GM12891 (cell line): ENCODE measurements at places on chromosomes 3 and 15.

GRCh38 chr15:26179906-26180305, 316.8 kb upstream of the ATP10A start:
- no peak for DNase-seq

DNA sequence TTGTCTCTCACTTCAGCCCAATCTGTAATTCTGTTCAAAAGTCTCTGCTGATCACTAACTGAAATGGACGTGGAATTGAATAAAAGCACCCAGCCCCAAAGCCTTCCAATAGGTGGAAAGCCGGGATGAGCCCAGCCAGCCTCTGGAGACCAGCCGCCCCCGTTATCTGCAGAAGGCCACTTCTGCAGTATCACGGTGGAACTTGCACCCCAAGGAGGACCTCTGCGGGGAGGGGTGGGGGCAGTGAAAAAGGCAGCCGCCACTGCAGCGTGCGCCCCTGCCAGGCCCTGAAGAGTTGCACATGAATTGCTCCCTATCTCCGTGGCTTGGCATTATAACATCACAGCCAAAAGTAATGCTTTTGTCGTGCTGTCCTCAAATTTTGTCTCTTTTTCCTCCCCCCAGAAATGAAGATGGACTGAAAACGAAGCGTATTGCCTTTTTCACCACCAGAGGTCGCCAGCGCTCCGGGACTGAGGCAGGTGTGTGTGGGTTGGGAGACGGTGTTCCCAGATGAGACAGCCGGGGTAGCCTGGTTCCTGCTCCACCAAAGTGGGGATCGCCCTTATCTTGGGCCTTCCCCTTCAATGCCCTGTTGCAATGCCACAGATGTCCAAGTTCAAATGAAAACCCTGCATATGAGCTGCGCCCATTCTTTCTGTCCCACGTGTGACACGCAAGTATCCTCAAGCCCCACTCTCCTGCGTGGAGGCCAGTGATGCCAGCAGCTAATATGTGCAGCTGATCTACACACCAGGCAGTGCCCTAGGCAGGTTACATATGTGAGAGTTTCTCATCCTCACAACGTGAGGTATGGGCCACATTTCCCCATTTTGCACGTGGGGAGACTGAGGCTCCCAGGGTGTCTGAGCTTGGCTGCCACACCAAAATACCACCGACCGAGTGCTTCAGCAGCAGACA, 96.0 kb downstream of the LRRK1 start:
- peak; percentile 71 for DNase-seq

DNA sequence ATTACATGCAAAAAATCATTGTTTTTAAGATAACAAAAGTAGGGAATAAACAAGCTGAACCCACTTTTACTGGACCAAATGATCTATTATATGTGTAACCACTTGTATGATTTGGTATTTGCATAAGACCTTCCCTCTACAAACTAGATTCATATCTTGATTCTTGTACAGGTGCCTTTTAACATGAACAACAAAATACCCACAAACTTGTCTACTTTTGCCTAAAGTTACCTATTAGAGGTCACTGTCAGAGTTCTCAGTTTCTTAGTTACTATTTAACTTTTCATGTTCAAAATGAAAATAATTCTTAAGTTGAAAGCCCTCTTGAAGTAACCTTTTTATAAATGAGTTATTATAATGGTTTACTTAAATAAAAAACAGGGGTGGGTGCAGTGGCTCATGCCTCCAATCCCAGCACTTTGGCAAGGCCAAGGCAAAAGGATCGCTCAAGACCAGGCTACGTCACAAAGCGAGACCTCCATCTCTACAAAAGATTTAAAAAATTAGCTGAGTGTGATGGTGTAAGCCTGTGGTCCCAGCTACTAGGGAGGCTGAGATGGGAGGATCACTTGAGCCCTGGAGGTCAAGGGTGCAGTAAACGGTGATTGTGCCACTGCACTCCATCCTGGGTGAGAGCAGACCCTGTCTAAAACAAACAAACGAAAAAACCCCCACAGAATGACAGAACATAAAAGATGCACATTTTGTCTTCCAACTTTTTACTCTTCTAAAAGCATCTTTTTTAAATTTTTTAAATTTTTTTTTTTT, 16.0 kb downstream of the ACTR8 start:
- DNase-seq, result no peak

DNA sequence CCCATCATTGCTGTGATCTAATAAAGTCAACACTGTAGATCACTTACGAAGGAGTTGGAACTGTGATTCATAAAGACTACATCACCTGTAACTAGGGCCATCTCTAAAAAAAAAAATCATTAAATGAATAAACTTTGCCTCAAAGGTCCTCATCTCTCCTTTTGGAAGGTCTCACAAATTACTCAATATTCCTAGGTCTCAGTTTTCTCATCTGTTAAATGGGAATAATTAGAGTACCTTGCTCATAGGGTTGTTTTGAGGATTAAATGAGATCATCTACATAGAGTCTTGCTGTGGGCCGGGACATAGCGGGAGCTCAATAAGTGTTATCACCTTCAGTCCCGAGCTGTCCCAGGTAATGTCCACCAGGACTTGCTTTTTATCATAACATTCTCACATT, 335.1 kb upstream of the PROK2 start:
- no peak for DNase-seq

DNA sequence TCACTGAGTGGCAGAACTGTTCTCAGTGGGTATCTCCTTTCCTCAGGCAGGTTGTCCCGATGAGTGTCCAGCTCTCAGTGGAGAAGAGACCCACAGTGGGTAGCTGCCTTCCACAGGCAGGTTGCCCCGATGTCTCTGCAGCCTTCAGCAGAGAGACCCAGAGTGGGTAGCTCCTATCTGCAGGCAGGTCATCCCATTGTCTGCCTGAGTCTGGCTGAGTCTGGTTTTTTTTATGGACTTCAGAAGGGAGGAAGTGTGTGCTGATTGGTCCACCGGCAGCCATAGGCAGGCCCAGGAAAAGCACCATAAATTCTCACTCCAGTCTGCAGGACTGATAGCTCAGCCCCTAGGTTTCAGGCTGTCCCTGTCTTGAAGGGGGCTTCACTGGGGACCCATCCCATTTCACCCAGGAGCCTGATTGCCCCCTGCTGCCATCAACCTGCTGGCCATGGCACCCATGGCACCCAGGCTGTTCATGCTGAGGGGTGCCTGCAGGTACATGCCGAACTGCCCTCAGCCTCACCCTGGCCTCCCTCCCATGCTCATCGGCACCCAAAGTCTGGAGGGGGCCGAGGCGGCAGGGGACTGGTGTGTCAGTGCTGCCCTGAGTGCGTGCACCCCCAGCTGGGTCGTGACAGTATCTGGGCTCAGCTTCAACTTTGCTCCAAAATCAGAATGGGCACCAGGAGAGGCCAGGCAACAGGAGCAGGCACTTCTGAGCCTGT, 3.6 kb upstream of the LIMD1 start:
- DNase-seq, result no peak

DNA sequence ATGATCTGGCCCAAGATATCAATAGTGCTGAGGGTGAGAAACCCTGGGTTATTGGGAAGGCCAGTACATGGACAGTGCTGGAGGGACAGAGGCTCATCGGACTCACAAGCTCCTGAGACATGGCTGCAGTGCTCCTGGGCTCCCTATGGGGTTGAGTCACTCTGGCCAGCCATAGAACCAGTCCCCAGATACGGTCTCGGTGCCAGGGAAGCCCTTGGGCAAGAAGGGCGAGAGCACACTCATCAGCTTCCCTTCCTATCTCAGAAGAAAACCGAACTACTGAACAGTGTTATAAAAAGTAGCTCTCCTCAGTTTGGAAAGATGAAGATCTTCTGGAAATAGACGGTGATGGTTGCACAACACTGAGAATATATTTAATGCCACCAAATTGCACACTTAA, 34.4 kb downstream of the POC1A start:
- DNase-seq, result no peak

- DNase-seq, result no peak
Observed at GRCh38 chr3:19147905-19148767, at the start of gene KCNH8. KCNH8 (plus strand) TSS chr3:19148510; CDS start chr3:19148720, 210 bp downstream.

DNA sequence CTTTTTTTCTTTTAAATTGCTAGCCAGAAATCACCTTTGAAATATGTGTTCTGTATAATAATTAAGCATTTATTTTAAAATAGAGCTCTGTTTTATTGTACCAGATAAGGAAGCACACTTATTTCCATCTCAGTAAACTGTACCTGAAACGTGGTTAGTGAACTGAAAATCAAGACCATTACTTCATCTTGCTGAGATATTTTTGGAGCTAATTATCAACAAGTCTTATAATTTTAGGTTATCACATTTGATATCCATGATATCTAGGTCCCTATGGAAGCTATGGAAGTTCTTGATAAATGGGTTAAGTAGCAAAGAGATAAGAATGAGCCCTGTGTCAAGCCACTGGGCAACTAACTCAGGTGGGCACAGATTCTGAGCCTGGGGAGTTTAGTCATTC, 187.2 kb downstream of the NFKBIZ start:
- no peak for DNase-seq

GRCh38 chr15:66704019-66704802, 2.2 kb downstream of the SMAD6 start:
- DNase-seq, result no peak

DNA sequence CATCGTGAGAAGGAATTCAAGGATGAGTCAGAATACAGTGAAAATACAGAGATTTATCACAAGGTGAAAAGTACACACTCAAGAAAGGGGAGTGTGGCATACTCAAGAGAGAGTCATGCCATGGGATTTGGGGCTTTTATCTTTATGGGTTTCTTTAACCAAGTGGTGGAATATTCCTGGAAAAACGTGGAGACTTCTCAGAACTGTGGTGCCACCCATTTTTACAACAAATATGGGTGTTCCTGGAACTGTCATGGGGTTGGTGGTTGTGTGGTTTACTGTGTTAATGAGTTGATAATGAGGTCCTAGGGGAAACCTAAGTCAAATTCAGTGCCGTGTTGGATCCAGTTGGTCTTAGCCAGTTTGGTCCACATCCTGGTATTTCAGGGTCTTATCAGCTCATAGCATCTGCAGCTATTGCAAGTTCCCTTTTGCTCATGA, 497.2 kb downstream of the GABRG3 start:
- DNase-seq, result no peak

DNA sequence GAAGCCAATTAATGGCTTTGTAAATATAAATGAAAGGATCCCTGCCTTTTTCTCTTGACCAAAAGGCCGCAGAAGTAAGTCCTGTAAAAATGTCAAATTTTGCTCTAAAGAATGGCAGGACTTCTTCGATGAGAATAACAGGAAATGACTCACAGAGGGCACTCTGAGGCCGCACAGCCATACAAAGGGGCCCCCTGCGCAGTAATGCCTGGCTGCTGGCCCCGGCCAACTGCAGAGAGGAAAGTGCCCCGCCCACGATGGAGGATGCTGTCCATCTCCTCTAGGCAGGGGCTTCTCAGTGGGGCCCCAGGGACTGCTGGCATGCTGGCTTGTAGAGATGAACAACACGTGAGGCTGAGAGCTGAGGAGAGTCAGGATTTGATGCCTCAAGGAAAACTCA, 18.1 kb upstream of the SCN10A start:
- DNase-seq, result no peak

- DNase-seq, result peak; percentile 9
Observed at GRCh38 chr3:12287727-12288181, 1.1 kb upstream of the PPARG start.

GRCh38 chr3:8945890-8946600, 17.2 kb downstream of the RAD18 start:
- DNase-seq, result no peak
